ENCODE measurements at places on chromosomes 1 and 21. TPM values are rescaled to one million over a fixed set of nuclear protein-coding genes. Genes with fewer than 3 reads are reported as not detected.

DNA sequence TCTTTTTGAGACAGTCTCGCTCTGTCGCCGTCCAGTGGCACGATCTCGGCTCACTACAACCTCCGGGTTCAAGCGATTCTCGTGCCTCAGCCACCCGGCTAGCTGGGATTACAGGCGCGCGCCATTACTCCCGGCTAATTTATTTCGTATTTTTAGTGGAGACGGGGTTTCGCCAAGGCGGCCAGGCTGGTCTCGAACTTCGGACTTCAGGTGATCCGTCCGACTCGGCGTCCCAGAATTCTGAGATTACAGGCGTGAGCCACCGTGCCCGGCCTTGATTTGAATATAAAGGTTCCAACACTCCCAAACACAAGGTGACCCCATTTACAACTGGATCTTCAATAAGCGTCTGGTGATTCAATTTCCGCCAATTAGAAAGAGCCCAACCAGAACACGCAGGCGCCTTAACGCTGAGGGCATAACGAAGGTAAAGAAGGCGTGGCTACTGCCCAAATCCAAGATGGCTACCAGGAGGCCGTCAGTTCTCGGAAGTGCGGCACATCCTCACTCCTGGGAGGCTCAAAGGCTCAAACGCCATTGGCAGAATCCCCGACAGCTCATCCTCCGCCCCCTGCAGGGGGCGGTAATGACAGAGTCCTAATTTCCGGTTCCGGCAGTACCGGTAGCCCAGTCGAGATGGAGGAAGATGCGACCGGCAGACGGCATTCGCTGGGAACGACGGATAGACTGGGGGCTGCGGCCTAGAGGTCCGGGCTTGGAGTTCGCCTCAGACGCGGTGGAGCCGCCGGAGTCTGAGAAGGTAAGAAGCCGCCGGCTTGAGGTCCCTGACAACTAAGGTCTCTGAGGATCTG, at the start of gene SLC25A44:
Gene SLC25A44 (plus strand): TSS at position 617 of the 812 bp plus-strand sequence. CDS start 5,744 bp downstream, outside the sequence.
- H3K27me3 ChIP-seq, result no peaks in the 10 kb centered on the region
- DNase-seq, result peak; percentile 96
- no peaks in the 10 kb centered on the region for H3K36me3 ChIP-seq
- peaks cover 6% of the 10 kb centered on the region for H3K4me1 ChIP-seq
- peak within 1 kb of the TSS; percentile 97 for H3K4me3 ChIP-seq
- peak within 1 kb of the TSS; percentile 78 for H3K27ac ChIP-seq

DNA sequence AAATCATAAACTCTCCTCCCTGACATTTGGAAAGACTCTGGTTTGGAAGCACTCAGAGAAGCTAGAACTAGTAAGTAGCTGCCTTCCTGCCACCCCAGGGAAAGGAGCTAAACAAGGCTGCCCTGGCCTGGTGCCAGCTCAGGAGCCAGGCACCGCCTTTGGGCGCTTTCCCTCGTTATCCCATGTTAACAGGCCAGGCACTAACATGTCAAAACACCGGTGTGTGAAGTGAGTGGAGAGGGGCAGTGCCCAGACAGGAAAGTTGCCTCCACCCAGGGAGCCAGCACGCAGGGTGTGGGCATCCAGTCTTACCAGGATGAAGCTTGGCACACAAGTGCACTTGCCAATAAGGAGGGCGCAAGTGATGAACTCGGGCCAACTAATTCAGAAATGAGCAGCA, 346.8 kb downstream of the RRAGC start:
- H3K27me3 ChIP-seq, result no peaks in the 10 kb centered on the region
- H3K4me3 ChIP-seq, result no peak overlapping the region
- H3K36me3 ChIP-seq, result no peaks in the 10 kb centered on the region
- DNase-seq, result no peak
- H3K27ac ChIP-seq, result no peak overlapping the region
- H3K4me1 ChIP-seq, result no peaks in the 10 kb centered on the region

- H3K4me3 ChIP-seq, result no peak overlapping the region
- H3K27me3 ChIP-seq, result no peaks in the 10 kb centered on the region
- H3K4me1 ChIP-seq, result peaks cover 14% of the 10 kb centered on the region
These were observed 89.1 kb downstream of the MAN1C1 start for GRCh38 chr1:25705699-25706098.

GRCh38 chr1:118564961-118565703, 380.1 kb upstream of the SPAG17 start:
- peaks cover 11% of the 10 kb centered on the region for H3K4me1 ChIP-seq
- no peaks in the 10 kb centered on the region for H3K27me3 ChIP-seq
- DNase-seq, result no peak
- no peak overlapping the region for H3K27ac ChIP-seq
- no peak overlapping the region for H3K4me3 ChIP-seq

GRCh38 chr1:115237507-115237906, 100.5 kb downstream of the NGF start:
- H3K4me1 ChIP-seq, result no peaks in the 10 kb centered on the region
- no peaks in the 10 kb centered on the region for H3K27me3 ChIP-seq
- H3K36me3 ChIP-seq, result no peaks in the 10 kb centered on the region
- DNase-seq, result no peak

DNA sequence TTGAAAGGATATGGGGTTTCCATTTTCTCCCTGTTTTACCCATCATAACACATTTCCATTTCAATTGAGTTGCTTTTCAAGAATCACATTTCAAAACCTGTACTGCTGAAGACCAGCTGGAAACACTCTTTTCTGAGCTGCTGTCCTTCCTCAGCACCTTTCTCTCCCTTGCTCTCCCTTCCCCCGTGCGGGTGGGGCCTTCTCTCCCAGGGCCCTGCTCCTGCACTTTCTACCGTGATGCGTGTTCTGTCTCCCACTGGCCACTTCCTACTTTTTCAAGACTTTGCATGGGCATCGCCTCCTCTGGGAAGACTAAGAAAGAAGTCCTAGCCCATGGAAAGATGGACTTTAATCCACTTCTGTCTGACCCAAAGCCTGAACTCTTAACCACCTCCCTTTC, 390.4 kb downstream of the PTPRU start:
- no peaks in the 10 kb centered on the region for H3K27me3 ChIP-seq
- H3K4me1 ChIP-seq, result no peaks in the 10 kb centered on the region
- no peak overlapping the region for H3K27ac ChIP-seq

DNA sequence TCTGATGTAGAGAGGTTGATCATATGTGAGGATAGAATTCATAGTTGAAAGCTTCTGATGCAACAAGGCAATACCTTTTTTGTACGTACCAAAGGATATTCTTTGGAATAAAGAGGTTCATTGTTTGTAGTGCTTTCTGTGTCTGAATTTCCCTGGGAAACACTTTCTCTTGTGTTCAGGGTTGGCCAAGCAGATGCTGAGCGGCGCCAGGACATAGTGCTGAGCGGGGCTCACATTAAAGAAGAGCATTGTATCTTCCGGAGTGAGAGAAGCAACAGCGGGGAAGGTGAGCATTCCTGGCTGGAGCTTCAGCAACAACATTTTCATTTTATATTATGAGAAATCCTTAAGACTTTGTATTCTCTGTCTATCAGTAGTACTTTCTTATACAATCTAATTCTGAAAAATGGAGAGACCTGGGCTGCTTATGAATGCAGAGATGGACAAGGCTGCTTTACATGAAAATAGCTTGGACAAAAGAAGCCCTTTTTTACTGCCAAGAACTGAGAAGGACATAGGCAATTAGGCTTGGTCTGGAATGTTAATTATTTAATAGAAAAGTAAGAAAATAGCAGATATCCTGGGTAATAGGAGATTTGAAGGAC, 85.2 kb downstream of the KIF1B start:
- H3K27me3 ChIP-seq, result no peaks in the 10 kb centered on the region
- H3K4me3 ChIP-seq, result no peak overlapping the region
- no peaks in the 10 kb centered on the region for H3K36me3 ChIP-seq
- H3K4me1 ChIP-seq, result no peaks in the 10 kb centered on the region

DNA sequence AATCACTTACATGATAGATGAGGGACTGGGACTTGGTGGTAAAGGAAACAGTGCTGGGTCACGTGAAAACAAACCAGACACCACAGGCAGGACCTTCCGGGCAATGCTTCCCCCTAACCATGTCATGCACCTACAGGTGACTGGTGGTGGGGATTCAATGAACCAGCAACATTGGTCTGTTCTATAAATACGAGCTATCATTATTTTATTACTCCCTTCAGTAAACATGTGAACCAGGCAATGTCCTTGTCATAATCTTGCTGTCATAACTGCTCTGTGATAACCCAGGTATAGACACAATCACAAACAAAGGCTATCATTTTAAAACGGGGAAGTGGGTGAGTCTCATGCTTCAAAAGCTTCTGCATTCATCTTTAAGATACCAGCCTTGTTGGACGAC, 153.4 kb downstream of the CLIC6 start:
- no peak overlapping the region for H3K27ac ChIP-seq
- DNase-seq, result no peak
- no peaks in the 10 kb centered on the region for H3K27me3 ChIP-seq
- peaks cover 5% of the 10 kb centered on the region for H3K4me1 ChIP-seq
- no peak overlapping the region for H3K4me3 ChIP-seq

GRCh38 chr1:198901266-198901665, 262.4 kb downstream of the PTPRC start:
- no peak overlapping the region for H3K27ac ChIP-seq
- no peaks in the 10 kb centered on the region for H3K27me3 ChIP-seq
- no peaks in the 10 kb centered on the region for H3K36me3 ChIP-seq
- no peak overlapping the region for H3K4me3 ChIP-seq

DNA sequence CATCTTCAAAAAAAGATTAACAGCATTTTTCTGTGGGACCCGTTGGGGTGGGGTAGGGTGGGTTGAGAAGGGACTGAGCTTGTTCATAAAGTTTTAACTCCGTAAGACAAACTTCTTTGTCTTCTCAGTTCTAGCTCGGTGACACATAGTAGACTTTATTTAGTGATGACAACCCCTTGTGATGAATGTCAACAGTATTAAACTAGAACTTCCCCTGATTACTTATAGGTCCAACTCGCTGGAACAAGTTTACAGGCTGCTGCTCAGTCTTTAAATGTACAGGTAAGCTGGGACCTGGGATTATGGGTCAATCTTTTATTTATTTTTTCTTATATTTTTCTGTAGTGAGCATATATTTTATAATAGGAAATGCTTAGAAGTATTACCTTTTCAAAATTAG, 148.4 kb downstream of the CD247 start:
- no peak overlapping the region for H3K27ac ChIP-seq
- H3K27me3 ChIP-seq, result no peaks in the 10 kb centered on the region
- no peaks in the 10 kb centered on the region for H3K4me1 ChIP-seq
- no peaks in the 10 kb centered on the region for H3K36me3 ChIP-seq

GRCh38 chr1:7315946-7316345, 455.1 kb upstream of the VAMP3 start:
- no peak overlapping the region for H3K4me3 ChIP-seq
- H3K4me1 ChIP-seq, result no peaks in the 10 kb centered on the region
- no peaks in the 10 kb centered on the region for H3K36me3 ChIP-seq
- DNase-seq, result no peak
- H3K27ac ChIP-seq, result no peak overlapping the region
- H3K27me3 ChIP-seq, result no peaks in the 10 kb centered on the region

DNA sequence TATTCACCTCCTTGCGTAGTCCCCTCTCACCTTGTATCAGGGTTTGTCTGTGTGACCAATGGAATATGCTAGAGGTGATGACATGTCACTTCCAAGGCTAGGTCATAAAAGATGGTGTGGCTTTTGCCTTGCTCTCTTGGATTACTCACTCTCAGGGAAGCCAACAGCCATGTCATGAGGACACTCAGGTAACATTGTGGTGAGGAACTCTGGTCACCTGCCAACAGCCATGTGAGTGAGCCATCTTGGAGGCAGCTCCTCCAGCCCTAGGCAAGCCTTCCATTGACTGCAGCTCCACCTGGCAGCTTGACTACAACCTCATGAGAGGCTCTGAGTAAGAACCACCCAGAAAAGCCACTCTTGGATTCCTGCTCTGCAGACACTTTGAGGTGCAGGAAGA, 11.0 kb upstream of the HEYL start:
- no peaks in the 10 kb centered on the region for H3K27me3 ChIP-seq
- H3K36me3 ChIP-seq, result no peaks in the 10 kb centered on the region
- DNase-seq, result no peak
- peaks cover 24% of the 10 kb centered on the region for H3K4me1 ChIP-seq
- no peak overlapping the region for H3K4me3 ChIP-seq

DNA sequence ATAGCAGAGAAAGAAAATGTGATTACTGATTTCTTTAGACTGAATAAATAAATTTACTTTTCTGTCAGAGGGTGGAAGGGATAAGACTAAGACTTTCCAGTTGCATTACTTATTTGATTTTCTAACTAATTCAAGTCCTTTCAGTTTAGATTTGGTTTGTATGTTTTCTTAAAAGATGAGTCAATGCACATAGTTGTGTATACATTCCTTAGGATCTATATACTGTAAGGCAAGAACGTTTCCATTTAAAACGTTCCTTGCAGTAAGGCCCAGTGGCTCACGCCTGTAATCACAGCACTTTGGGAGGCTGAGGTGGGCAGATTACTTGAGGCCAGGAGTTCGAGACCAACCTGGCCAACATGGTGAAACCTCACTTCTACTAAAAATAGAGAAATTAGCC, 14.5 kb upstream of the SERTAD4 start:
- peaks cover 6% of the 10 kb centered on the region for H3K4me1 ChIP-seq
- no peak overlapping the region for H3K27ac ChIP-seq
- no peaks in the 10 kb centered on the region for H3K36me3 ChIP-seq
- no peaks in the 10 kb centered on the region for H3K27me3 ChIP-seq

DNA sequence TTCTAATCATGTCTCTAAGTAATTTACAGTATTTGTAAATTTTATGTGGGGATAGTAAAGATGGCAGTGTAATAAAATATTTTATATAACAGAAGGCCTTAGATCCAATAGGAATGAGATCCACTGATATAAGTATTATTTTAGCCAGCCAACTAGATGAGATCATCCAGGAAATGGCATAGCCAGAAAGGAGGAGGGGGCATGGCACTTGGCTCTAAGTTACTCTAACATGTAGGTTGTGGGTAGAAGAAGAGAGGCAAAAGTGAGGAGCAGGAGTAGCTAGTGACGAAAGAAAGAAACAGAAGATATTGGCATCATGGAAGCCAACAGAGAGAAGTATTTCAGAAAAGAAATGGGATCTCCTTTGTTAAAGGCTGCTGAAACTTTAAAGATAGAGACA, 426.1 kb downstream of the PTPRC start:
- H3K27me3 ChIP-seq, result no peaks in the 10 kb centered on the region
- no peaks in the 10 kb centered on the region for H3K4me1 ChIP-seq
- no peak overlapping the region for H3K27ac ChIP-seq
- H3K4me3 ChIP-seq, result no peak overlapping the region
- no peak for DNase-seq

- no peaks in the 10 kb centered on the region for H3K27me3 ChIP-seq
- H3K36me3 ChIP-seq, result no peaks in the 10 kb centered on the region
- H3K27ac ChIP-seq, result no peak overlapping the region
- no peaks in the 10 kb centered on the region for H3K4me1 ChIP-seq
- H3K4me3 ChIP-seq, result no peak overlapping the region
These were observed 74.6 kb downstream of the PGBD5 start for GRCh38 chr1:230351514-230351913.

GRCh38 chr1:59316497-59317128, 19.7 kb downstream of the FGGY start:
- H3K36me3 ChIP-seq, result no peaks in the 10 kb centered on the region
- DNase-seq, result no peak
- peaks cover 16% of the 10 kb centered on the region for H3K4me1 ChIP-seq
- H3K27me3 ChIP-seq, result no peaks in the 10 kb centered on the region

DNM3 gene
- 15.3 TPM for total RNA-seq

TMEM269 gene
- total RNA-seq, result not detected

ADGRB2 gene
- total RNA-seq, result 10.5 TPM

IL22RA1 gene
- not detected for total RNA-seq

MR1 gene
- 11.0 TPM for total RNA-seq

SFN gene
- not detected for total RNA-seq

RPS8 gene
- total RNA-seq, result 2,048 TPM

CLDN17 gene
- not detected for total RNA-seq

ACTL8 gene
- total RNA-seq, result not detected

PLA2G2A gene
- 454 TPM for total RNA-seq

ALDH4A1 gene
- total RNA-seq, result 32.4 TPM

UBE2Q1 gene
- 69.8 TPM for total RNA-seq

TESK2 gene
- total RNA-seq, result 8.8 TPM

CD1E gene
- not detected for total RNA-seq

Data from tibial nerve (tissue), 4 donors.